ENCODE measurements at places on chromosomes 1 and 21.

GRCh38 chr1:8425150-8425780 is 107.4 kb downstream of the SLC45A1 start:
- DNase-seq: no peak

DNA sequence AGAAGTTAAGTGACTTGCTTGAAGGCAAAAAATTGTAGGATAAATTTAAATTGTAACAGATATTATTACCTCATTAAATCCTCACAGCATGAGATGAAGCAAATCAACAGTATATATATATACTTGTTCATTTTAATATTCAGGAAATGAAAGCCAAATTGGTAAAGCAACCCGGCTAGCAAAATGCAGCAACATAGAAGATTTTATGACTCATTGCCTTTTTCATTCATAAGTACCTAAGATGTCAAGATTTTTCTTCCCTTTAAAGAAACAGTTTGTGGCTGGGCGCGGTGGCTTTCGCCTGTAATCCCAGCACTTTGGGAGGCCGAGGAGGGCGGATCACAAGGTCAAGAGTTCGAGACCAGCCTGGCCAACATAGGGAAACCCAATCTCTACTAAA is 190.5 kb upstream of the NRIP1 start:
- no peak for DNase-seq

DNA sequence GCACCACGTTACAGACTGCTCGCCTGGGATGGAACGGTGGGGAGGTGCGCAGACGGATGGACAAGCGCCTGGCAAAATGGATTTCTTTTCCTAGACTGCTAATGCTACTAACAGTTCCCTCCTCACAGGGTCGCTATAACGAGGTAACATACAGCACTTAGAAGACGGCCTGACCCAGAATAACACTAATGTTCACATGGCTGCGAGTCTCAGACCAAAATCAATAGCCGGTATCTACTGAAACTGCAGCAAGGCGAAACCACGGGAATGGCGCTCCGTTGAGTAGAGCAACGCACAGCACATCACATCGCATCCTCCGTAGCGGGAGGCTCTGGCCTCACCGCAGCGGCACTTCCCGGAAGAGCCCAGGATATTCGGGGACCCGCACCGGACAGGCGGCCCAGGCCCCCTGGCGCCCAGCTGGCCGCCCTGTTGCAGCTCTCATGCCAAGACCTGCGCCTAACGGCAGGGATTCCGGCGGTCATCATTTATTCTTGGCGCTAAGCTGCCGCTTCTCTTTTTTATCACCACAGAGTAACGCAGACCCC is 46.6 kb downstream of the VPS26C start:
- no peak for DNase-seq

DNA sequence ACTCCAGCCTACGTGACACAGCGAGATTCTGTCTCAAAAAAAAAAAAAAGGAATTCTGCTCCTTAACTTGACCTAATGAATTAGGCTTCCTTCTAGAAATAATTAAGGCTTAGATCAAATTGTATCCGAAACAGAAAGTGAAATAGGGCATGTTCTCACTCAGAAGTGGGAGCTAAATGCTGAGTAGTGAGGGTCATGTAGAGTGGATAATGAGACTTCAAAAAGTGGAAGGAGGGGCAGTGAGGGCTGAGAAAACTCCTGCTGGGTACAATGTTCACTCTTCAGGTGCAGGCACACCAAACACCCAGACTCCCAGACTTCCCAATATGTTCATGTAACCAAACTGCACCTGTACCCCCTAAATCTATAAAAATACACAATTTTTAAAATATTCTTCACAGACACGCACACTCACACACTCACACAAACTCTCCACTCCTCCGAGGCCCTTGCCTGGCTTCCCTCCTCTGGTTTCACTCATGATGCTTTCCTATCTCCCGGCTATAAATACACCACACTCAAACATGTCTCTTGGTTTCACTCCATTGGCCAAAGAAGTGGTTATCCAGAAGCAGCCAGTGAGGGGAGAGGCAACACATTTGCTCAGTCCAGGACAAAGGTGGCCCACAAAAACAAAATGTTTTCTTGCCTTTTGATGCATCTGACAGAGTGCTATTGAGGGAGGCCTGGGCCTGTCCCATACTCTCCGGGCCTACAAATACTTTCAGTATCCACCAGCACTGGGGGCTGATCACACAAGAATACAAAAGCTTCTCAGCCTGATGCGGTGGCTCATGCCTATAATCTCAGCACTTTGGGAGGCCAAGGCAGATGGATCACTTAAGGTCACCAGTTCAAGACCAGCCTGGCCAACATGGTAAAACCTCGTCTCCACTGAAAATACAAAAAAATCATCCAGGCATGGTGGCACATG is 249.2 kb downstream of the TOMM20 start:
- no peak for DNase-seq

GRCh38 chr1:156859523-156860112 is 701 bp upstream of the INSRR start:
- DNase-seq: no peak

DNA sequence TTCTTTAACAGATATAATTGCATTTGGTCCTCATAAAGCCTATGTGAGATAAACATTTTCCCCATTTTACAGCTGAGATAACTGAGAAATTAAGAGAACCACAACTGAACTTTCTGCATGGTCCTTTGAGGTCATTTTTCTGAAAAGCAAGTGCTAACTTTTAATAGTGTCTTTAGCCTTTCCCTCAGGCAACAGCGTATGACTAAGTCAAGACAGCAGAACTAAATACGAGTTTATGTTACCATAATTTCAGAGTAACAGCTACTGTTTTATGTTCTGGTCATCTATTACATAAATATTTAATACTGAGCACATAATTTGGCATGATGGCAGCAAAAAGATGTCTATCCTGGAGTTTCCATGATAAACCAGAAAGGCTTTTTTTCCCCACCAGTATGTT is 95.6 kb downstream of the OLFML2B start:
- no peak for DNase-seq

- DNase-seq: no peak
Observed at GRCh38 chr1:64894438-64895196, 71.7 kb downstream of the JAK1 start.

DNA sequence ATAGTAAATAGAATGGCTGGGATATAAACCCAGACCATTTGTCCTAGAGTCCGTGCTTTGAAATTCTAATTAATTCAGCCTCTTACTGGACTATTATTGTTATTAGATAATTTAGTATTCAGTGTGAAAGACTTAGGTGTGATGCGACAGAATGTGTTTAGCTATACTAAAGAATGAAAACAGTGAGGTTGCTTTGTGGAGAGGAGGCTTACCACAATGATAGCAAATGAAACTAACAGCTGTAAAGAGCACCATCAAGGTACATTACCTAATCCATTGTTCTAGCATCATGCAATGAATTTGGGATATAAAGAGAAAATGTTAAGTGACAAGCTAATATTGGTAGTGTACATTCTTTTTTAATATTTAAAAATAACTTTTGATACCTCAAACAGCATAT is 911.1 kb downstream of the KCNT2 start:
- no peak for DNase-seq

DNA sequence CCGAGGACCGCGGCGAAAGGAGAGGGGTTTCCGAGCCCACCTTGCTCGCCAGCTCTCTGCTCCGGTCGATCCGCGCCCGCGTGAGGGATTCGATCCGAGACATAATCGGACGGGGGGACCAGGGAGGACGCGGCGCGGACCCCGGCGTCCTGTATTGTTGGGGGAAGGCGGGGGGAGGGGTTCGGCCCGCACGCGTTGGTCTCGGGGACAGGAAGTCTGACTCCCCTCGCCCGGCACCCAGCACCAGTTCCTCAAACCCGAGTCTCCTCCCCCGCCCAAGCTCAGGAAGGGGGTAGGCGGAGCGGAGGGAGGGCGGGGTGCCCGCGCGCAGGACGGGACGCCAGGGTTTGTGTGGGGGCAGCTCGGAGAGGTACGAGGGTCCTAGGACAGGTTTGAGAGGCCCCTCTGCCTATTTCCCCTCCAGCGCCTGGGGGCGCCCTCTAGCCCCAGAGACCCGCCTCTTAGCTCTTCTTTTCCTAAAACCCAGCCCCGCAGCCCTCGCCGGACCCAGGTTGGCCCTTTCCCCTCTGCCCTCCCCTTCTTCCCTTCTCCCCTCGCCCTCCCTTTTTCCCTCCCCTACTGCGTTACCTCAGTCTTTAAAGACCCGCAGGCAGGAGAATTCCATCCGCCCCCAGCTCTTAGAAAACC is at the start of gene ARHGEF2:
Gene ARHGEF2, minus strand, starts transcription at position 223 of the 648 bp plus-strand sequence. Its CDS starts 120 bp downstream, at position 103.
- no peak for DNase-seq

DNA sequence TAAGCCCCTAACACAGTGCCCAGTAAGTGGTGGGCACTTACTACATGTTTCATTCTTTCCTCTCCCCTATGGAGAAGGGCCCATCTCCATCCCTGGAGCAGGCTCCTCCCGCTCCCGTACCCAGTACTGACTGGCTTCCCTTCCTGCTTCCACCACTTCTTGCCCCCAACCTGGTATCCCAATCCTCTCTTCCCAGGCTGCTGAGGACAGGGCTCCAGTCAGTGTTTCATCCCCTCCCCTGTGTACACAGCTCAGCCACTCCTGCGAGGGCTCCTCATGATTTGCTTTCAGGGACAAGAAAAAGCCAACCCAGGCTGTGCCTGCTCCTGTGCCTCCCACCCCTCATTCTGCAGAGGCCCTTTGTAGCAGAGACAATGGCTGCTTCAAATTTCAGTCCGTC is 20.8 kb upstream of the ETV3 start:
- no peak for DNase-seq

- DNase-seq: no peak
Observed at GRCh38 chr1:150441121-150441520, 46.1 kb upstream of the TARS2 start.

GRCh38 chr1:25198663-25199252 is 33.5 kb downstream of the SYF2 start:
- DNase-seq: no peak

DNA sequence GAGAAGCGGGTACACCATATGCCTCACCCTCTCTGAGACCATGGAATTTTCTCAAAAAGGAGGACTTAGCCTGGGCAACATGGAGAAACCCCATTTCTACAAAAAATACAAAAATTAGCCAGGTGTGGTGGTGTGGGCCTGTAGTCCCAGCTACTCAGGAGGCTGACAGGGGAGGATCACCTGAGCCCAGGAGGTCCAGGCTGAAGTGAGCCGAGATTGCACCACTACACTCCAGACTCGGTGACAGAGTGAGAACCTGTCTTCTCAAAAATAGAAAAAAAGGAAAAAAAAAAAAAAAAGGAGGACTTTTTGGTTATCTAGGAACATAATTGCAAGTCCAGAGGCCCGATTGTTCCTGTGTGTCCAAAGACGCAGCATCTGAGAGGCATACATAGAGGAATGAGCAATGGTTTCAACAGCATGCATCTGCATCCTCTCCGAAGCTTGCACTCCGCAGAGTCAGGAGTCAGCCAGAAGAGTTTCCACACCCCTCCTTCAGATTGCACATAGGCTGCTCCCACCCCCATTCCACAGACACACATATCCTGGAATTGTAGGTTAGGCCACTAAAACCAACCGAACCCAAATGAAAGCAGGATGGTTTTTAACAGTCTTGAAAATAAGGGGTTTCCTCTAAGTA is 2.5 kb upstream of the TBX15 start:
- no peak for DNase-seq

DNA sequence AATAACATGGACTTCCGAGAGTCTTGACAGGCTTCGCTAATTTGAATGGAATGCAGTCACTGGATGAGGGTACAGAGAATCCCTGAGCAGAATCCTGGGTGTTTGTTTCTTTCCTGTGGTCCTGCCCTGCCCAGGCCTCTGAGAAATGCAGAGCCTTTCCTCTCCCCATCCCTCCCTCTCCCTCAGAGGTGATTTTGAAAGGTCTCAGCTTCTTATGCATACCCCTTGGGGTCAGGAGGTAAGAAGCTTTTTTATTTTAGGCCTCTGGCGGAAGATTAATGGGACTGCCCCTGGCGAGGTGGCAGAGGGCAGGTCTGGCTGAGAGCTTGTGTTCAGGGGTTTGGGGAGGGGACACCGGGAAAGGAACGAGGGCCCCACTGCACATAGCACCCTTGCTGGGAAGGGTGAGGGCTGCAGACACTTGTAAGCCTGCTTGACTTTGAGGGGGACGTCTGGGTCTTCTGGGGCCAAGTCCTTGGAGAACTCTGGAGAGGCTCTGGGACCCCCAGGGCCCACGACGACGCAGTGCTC is 116.5 kb upstream of the SLC45A1 start:
- DNase-seq: no peak

DNA sequence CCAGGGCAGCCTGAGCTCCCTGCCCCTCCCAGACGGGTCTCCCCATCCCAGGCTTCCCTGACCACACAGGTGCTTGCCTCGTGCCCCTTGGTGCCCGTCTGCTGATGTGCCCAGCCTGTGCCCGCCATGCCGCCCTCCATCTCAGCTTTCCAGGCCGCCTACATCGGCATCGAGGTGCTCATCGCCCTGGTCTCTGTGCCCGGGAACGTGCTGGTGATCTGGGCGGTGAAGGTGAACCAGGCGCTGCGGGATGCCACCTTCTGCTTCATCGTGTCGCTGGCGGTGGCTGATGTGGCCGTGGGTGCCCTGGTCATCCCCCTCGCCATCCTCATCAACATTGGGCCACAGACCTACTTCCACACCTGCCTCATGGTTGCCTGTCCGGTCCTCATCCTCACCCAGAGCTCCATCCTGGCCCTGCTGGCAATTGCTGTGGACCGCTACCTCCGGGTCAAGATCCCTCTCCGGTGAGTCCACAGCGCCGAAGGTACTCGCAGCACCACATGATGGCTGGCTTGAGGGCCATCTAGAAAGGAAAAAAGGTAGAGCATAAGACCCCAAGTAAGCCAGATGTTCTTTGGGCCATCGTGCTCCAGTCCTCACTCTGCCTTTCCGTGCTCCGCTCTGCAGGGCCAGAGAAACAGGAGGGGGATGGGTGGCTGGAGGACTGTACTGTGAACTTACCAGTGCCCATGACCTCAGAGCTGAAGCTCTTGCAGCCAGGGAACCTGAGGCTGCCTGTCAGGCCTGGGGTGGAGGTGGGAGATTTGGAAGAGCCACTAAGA is 1.4 kb downstream of the ADORA1 start:
- no peak for DNase-seq

DNA sequence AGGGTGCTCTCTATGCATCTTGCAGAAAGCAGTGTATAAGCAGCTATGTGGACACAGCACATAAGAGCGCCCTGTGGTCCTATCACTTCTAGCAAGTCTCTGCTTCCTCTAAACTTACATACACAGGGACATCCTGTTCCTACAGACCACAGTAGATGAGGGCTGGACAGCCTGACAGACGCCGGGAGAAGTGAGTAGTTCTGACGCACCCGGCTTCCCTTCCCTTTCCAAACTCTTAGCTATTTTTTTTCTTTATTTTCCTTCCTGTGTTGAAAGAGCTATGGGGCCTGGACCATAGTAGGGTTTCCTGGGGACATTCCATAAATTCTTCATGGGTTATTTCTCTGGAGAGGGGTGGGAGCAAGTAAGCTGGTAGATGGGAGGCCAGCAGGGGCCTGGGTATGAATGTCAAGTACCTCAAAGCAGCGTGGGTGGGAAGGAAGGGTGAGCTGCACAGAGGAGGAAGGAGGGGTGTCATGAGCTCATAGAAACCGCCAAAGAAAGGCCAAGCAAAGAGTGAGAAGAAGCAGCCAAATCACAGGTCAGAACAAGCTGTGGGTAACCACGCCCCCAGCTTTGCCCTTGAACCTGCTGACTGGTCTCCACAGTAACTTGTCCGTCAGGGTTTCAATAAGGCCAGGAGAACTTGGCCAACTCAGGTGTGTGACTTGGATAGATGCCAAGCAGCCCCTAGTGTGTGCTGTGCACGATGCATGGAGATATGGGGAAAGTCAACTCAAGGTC is 36.6 kb downstream of the PLXNA2 start:
- no peak for DNase-seq
